ENCODE measurements at places on chromosomes 1 and 21.
A peak's percentile ranks its signal among the peaks of the same experiment; 100 is the strongest.

- DNase-seq, result peak; percentile 58
Observed at GRCh38 chr1:47508702-47509431, 71.0 kb downstream of the FOXD2 start.

- no peak for DNase-seq
Observed at GRCh38 chr21:42521384-42521783, 7.7 kb downstream of the SLC37A1 start.

- no peak for DNase-seq
Observed at GRCh38 chr1:23273450-23274133, 56.3 kb upstream of the HTR1D start.

DNA sequence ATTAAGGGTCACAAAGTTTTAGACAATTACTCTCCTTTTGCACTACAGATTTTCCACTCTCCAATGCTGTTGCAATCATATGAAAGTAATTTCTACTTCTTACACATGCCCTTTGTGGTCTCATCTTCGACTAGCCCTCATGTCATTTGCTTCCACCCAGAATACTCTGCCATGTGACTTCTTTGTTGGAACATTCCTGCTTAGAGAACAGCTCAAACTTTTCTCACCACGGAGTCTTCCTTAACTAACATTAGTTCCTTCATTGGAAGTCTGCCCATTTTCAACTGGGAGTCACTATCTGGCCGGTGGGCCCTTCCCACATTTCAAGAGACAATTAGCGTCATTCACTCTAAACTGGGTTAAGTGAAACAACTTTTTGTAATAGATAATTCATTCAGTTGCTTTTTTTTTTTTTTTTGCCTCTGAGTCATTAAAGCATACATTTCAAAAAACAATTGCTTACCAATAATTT, 142.6 kb upstream of the PALMD start:
- no peak for DNase-seq

- no peak for DNase-seq
Observed at GRCh38 chr1:93106226-93106625, 27.1 kb downstream of the MTF2 start.

GRCh38 chr1:225418598-225418997, 9.2 kb downstream of the LBR start:
- DNase-seq, result no peak

DNA sequence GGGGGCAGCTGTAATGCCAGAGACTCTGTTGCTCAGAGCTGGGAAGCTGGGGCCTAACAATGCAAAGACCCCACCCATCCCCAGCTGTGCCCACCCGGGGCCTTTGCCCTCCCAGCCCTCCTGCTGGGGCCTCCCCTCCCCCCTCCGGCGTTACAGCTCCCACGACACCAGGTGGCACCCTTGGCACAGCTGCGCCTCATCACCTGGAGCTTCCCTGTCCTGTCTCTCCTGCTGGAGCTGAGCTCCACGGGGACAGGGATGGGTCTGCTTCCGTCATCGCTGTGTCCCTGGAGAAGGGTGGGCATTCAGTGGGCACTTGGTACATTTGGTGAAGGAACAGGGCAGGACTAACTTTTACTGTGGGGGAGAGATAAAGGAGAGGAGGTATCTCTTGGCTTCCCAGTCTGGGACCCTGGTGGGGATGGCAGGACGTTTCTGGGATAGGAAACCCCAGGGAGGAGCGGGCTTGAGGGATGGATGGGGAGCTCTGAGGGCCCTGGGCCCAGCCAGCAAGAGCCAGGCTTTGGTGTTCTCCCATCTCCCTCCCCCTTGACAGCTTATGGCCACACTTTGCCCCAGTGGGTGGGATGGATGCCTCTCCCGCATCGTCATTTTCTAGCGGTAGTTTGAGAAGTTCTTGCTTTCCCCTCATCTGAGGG, 453.2 kb downstream of the PTPRU start:
- no peak for DNase-seq

DNA sequence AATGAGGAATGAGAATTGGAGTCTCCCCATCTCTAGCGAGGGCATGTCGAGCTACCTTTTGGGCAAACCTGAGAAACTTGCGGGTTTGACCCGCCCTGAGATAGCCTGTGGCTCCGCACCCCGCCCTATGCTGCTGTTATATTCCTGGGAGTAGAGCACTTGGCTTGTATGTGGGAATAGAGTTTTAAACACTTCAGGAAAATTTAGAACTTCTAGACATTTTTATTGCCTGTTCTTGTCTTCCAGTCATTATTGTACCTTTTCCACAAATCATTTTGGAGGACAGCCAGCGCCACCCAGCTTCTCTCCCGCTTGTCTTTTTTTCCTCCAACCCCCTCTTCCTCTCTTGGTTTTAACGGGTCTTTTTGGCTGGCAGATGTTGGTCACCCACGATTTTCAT, 738 bp downstream of the GNPAT start:
- DNase-seq, result peak; percentile 40

GRCh38 chr1:15584489-15585363, at the start of gene AGMAT:
Gene AGMAT (minus strand): TSS chr1:15585051. CDS start chr1:15584967, 84 bp downstream.
- no peak for DNase-seq

DNA sequence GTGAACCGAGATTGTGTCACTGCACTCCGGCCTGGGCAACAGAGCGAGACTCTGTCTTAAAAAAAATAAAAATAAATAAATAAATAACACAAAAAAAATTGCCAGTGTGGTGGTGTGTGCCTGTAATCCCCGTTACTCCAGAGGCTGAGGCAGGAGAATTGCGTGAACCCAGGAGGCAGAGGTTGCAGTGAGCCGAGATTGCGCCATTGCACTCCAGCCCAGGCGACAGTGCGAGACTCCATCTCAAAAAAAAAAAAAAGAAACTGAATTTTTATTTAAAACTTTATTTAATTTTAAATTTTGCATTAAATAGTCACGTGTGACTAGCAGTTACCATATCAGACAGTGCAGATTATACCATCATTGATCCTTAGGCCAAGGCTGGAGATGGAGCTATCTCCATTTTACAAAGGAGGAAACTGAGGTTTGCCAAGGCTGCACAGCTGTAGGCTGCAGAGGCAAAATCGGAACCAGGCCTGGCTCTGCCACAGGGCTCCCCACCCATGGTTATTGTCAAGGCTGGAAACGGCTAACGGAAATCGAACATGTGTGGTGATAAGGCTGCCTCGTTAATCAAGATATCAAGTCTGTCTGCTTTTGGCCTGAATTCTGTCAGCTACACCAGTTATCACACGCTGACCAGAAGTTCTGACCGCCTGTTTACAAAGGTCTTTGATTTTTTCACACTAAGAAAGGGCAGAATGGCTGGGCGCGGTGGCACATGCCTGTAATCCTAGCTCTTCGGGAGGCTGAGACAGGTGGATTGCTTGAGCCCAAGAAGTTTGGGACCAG, 20.5 kb downstream of the HSPG2 start:
- DNase-seq, result no peak

- no peak for DNase-seq
Observed at GRCh38 chr1:98104289-98104688, 183.5 kb upstream of the DPYD start.

- DNase-seq, result no peak
Observed at GRCh38 chr1:100510451-100510850, 27.5 kb upstream of the GPR88 start.

Measured in mesothelial cell of epicardium (in vitro differentiated cells).